HuH-7.5 (cell line): ENCODE measurements at places on chromosomes 12 and 14.

DNA sequence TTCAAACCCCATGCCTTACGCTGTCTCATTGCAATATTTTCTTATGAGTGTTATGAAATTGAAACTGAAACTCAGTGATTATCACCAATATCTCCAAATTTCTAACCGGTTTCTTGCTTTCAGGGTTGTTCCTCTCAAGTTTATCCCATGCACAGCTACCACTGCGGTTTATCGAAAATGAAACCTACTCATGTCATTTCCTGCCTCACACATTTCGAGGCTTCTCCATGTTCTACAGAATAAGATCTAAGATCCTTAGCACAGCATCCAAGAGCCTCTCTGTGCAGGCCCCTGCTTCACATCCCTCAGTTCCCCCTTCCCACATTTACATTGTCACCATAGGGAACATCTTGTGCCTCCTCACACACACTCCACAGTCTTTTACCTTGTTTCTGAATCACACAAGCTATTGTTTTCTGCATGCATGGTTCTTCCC, 45.5 kb upstream of the FAR2 start:
- no peak for DNase-seq

GRCh38 chr14:62694075-62694474, 351.2 kb downstream of the KCNH5 start:
- DNase-seq: no peak

GRCh38 chr12:132360906-132361777, 31.8 kb upstream of the GALNT9 start:
- DNase-seq: no peak

GRCh38 chr12:112928978-112929377, 9.3 kb upstream of the OAS3 start:
- DNase-seq: no peak

- no peak for DNase-seq
These were observed 26.7 kb upstream of the LRTM2 start for GRCh38 chr12:1793426-1794210.

- DNase-seq: no peak
These were observed 49.6 kb downstream of the RFLNA start for GRCh38 chr12:124344526-124344925.
